Midbrain (tissue), 1 donor: ENCODE measurements at places on chromosomes 16 and 17.
A peak's percentile ranks its signal among the peaks of the same experiment; 100 is the strongest.

GRCh38 chr16:83980794-83981193 lies 12.8 kb downstream of the NECAB2 start:
- DNase-seq = no peak

DNA sequence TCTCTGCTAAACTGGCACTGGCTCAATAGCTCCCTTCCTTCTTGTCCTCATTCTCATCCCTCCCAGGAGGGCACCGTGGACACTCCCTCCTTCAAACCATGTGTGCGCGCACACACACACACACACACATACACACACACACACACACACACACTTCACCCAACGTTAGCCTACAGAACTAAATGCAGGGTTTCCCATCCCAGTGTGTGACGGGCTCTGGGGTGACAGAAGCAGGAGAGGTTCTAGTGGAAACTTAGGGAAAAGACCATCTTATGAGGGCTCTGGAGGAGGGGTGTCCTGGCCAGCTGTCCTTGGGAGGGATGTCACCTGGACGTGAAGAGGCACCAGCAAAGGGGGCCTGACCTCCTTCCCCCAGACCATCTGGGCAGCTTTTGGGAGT lies 19.7 kb downstream of the OSBPL7 start:
- no peak for DNase-seq

DNA sequence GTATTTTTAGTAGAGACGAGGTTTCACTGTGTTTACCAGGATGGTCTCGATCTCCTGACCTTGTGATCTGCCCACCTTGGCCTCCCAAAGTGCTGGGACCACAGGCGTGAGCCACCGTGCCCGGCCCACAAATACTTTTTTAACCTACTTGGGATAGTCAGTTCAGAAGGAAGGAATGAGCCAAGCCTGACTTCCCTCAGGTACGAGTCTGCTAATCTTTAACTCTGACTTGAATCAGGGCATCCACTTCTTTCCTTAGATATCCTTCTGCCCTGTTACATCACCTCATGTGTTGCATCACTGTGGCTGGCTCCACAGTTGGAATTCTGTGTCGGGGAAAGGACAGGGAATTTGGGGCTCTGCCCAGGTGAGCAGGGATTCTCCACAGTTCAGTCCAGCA lies 120.8 kb downstream of the MSI2 start:
- DNase-seq = no peak

DNA sequence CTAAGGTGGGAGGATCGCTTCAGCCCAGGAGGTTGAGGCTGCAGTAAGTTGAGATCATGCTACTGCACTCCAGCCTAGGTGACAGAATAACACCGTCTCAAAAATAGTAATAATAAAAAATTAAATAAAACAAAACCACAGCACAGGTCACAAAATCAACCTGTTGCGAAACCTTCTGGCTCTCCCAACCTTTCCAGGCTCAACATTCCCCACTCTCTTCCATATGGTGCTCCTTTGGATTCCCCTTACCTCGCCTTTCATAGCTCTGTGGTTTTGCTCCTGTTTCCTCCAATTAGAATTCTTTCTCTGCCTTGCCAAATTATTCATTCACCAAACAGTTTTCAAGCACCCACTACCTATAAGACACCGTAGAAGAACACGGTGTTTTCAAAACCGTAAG lies 4.7 kb downstream of the ZDHHC7 start:
- no peak for DNase-seq

DNA sequence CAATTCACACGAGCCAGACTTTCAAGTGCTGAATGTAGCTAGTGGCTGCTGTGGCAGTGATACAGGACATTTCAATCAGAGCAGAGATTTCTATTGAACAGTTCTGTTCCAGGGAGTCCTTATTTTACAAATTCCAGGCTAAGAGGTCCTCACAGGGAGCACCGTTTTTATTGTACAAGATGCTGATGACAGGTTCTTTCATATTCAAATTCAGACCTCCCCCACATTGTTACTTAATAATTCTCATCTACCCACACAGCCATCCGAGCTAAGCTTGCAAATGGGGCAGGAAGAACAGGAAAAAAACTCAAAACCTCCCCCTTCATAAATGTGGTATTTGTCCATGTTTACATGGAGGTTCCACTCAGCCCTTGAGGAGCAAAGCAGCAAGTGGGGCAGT lies 9.8 kb downstream of the GABARAPL2 start:
- no peak for DNase-seq

- no peak for DNase-seq
Measured at GRCh38 chr17:10041287-10041612, 136.2 kb upstream of the RCVRN start.

GRCh38 chr17:814371-814770 lies 32.2 kb downstream of the MRM3 start:
- no peak for DNase-seq

GRCh38 chr16:89831810-89832328 lies 3.6 kb downstream of the SPIRE2 start:
- DNase-seq = no peak

GRCh38 chr16:50340578-50340977 lies 28.2 kb downstream of the BRD7 start:
- no peak for DNase-seq

- DNase-seq = no peak
Measured at GRCh38 chr17:28579526-28579925, 2.8 kb upstream of the ALDOC start.

GRCh38 chr17:75020331-75021110 lies 8.1 kb downstream of the MRPL58 start:
- peak; percentile 67 for DNase-seq

GRCh38 chr17:37405955-37406634 lies 541 bp downstream of the ACACA start:
- no peak for DNase-seq

GRCh38 chr17:52242268-52242667 lies 83.8 kb upstream of the CA10 start:
- DNase-seq = no peak

- DNase-seq = peak; percentile 85
Measured at GRCh38 chr17:44222112-44222869, 2.8 kb upstream of the UBTF start.

DNA sequence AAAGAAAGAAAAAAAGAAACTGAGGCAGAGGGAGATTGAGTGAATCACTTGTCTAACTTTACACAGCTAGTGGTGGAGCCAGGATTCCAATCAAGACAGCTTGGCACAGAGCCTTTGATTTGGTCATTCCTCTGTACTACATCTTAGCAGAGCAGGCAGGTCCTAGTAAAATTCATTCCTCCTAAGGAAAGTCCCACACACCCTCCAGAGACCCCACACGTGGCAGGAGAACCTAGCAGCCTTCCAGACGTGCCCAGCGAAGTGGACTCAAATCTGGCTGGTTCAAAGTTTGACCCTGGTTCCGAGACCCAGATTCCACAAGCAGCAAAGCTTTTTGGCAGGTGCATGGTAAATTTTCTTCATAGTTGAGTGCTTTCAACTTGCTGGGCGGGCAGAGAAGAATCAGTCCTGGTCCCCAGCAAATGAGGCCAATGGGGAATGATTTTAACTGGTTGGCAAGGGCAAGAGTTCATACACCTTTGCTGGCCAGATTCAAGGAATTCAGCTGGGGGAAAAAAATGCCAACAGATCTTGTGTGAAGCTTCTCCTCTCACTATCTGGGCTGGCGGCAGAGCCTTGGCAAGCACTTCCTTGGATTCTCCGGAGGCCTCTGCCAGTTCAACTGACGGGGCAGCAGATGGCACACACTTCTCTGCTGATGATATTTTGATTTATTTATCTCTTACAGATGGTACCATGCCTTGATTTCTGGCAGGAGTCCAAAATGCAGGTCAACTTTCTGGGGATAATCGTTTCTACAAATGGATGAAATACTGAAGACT lies 82.4 kb downstream of the GSG1L start:
- DNase-seq = no peak

DNA sequence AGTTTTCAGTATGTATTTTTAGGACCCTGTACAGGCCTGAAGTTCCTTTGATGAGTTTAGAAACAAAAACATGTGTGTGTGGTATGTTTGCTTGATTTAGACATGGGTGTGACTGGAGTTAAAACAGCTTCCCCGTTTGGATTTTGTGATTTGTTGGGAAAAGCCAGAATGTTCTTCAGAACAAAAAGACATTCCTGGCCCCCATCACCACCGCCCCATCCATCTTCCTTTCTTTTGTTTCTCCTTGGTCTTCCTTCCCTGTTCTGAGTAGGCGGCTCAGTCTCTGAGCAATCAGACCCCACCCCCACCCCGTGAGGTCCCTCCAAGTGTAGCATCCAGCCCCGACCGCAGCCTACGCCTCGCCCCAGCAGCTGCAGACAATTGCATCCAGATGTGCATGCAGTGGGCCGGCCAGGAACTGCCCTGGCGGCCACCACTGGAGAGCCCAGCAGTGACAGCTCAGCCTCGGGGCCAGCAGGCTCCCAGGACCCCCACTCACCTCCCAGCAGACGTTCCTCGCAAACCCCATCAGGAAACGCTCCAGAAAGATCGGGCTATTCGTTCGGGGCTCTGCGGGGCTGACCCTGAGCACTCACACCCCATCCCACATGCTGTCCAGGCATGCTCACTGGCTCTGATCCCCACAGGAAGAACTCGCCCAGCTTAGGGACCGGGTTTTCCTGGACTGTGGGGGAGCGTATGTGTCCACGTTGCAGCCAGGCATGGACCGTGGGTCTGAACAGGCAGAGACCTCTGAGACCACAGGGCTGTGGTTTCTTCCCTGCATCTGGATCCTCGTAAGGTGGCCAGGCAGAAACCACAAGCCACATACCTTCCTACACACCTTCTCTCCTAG lies 99.8 kb upstream of the CDH5 start:
- no peak for DNase-seq

DNA sequence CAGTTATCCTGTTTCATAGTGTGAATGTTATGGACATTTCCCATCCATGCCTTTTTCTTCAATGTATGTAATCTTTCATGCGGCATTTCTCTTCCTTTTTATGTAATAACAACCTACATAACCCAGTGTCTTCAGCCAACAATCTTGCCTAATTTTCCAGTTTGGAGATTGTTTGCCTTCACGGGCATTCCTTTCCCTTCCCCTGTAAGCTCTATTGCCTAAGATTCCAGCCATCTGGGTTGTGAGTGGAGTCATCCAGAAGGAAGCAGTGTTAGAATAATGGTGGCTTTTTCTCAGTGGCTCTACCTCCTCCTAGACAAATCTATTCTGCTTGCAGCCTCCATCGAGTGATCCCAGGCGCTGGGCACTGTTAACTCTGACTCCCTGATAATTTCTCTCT lies 22.3 kb downstream of the SYCE1L start:
- DNase-seq = no peak

- DNase-seq = no peak
Measured at GRCh38 chr16:81061871-81062608, 15.0 kb downstream of the C16orf46 start.

DNA sequence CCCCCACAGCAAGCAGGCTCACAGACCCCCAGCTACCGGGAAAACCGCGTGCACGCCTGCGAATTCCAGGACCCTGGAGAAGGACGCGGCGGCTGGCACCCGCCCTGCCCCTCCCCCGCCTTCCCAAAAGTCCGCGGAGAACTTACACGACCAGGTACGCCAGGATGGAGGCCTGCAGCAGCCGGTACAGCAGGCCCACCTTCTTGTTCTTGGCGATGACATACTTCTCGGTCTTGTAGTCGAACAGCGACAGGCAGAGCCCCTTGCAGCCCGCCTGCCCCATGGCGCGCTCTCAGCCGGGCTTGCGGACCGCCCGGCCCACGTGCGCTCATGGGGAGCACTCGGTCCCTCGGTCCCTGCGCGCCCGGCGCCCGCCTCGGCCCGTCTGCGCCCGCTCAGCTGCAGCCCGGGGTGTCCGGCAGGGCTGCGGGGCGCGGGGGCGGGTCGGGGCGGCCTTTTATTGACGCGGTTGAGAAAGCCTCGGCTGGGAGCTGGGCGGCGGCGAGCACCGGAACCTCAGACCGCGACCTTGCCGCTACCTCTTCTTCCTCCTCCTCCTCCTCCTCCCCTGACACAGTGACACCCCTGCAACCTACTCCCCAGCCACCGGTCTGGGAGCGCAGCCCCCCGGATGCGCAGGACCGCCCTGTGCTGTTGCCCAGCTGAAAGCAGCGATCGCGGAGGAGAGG lies at the start of gene P2RX5:
TSS of gene P2RX5 (minus strand) at position 433 of the 689 bp plus-strand sequence. CDS start at position 283, 150 bp downstream.
- DNase-seq = no peak

- no peak for DNase-seq
Measured at GRCh38 chr16:64358291-64358690, 763.6 kb downstream of the CDH11 start.

DNA sequence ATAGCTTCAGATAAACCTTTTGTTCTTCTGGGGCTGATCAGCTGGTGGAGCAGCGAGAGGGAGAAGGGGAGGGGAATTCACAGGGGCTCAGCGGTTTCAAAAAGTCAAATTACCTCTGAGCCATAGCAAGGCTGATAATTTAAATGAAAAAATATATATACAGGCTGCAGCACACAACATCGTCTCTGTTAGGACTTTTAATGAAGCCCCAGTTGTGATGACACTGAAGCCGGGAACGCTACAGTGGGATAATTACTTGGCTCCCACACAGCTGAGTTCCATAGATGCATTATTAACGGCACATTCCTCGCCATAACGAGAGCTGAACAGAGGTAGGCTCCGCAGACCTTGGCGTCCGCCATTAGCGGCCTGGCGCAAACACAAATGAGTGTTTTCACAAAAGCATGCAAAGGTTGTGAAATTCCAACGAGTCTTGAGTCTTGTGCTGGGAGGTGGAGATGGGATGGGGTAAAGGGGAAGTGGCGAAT lies 216.0 kb downstream of the C16orf78 start:
- no peak for DNase-seq

GRCh38 chr17:41907633-41908539 lies 10.9 kb downstream of the ACLY start:
- no peak for DNase-seq

- DNase-seq = peak; percentile 24
Measured at GRCh38 chr16:6725634-6726331, 606.9 kb upstream of the RBFOX1 start.

DNA sequence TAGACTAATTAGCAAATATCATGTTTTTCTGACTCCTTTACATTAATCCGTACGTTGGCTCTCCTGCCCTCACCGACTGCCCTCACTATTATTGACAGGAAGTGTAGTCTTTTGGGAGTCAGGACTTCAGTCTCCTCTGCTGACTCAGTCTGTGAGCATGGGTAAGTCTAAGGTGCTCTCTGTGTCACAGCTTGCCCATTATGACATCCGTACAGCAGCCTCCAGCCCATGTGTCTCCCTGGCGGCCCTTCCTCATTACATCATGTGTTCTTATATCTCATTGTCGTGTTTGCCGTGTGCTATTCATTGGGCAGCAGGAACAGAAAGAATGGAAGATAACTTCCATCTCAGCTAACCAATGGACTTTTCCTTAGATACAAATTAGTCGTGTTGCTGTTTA lies 77.5 kb downstream of the MRTFB start:
- no peak for DNase-seq

DNA sequence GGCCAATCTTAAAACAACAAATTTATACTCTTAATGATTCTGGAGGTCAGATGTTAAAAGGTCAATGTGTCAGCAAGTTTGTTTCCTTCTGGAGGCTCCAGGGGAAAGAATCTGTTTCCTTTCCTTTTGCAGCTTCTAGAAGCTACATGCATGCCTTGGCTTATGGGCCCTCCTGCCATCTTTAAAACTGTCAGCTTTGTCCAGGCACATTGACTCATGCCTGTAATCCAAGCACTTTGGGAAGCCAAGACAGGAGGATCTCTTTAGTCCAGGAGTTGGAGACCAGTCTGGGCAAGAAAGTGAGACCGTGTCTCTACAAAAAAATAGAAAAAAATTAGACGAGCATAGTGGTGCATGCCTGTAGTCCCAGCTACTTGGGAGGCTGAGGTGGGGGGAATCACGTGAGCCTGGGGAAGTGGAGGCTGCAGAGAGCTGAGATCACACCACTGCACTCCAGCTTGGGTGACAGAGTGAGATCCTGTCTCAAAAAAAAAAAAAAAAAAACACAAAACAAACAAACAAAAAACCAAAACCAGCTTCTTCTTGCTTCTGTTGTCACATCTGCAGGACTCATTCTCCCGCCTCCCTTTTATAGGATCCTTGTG lies 58.3 kb downstream of the NOS2 start:
- DNase-seq = no peak
